CD4-positive, alpha-beta T cell treated with Interleukin-4 for 1 hour (primary cell): ENCODE measurements at places on chromosomes 7 and 10.

DNA sequence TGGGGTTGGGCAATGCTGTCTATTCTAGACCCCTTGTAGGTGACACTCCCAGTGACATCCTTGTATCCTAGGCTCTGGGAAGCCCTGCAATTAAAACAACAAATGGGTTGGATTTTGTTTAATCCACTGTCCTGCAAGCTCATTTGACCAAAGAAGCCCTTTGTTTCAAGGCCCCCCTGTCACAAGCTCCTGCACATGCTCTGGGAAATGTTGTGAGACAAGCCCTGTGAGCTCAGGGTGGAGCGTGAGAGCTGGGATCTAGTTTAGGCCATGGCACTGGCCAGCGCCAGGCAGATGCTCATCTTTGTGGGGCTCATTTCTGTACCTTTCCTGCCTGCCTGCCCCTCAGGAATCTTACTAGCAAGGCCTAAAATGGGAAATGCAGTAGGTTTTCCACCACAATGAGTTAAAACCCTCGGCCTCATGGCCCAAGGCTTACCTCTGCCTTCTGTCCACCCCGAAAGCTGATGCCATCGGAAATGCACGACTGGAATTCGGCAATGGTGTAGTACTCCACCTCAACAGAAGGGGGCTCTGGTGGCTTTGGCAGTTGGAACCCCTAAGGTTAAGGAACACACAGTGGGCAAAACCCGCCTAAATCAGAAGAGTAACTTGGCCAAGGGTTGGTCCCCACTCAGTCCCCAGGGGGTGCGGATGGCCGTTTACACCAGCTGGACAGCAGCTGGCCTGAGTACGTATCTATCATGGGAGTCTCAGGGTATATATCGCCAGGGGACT, 112.0 kb downstream of the NEURL1 start:
- DNase-seq, result peak; percentile 54

DNA sequence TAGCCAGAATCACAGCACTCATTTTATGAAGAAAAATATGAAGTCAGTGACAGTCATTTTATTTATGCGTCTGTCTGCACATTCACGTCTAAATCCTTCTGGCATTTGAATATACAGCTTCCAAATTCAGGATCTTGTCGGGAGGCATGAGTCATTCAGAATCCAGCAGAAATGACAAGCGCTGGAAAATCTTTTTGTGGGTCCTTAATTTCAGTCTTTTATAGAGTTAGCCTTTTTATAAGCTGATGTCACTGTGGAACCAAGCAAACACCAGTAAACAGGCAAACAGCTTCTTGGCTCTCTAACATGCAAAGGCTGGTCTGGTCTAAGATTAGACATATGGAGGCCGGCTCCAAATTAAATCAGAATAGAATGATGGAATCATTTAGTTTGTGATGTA, 388.2 kb upstream of the TEX47 start:
- no peak for DNase-seq

GRCh38 chr10:103820101-103821062, 35.0 kb downstream of the SH3PXD2A start:
- no peak for DNase-seq

DNA sequence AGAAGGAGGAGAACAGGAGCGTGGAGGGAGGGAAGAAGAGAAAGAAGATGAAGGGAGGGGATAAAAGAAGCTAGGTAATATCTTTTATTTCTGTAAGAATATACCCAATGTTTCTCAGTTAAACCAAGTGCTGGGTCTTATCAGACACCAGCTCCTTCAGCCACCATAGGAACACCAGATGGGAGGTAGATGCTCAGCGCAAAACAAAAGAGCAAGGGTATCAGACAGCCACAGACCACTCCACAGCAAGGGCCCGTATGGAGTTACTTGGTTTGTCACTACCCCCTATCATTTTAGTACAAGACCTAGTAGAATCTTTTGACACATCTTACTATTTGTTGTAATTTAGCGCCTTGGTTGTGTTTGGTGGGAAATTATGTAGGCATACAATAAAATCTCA, 65.9 kb upstream of the FAM133B start:
- DNase-seq, result no peak

- DNase-seq, result no peak
Observed at GRCh38 chr7:95213148-95213547, 111.2 kb downstream of the PON1 start.

GRCh38 chr7:46352004-46352954, 431.2 kb upstream of the IGFBP3 start:
- DNase-seq, result no peak

DNA sequence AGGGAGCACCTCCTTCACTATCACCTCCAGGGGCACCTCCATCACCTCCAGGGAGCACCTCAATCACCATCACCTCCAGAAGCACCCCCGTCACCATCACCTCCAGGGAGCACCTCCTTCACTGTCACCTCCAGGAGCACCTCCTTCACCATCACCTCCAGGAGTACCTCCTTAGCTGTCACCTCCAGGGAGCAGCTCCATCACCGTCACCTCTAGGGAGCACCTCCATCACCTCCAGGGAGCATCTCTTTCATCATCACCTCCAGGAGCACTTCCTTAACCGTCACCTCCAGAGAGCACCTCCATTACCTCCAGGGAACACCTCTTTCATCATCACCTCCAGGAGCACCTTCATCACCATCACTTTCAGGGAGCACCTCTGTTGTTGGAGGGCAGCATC, 103.0 kb downstream of the DNAJB6 start:
- no peak for DNase-seq

GRCh38 chr7:158740657-158741293, 36.2 kb upstream of the NCAPG2 start:
- no peak for DNase-seq

DNA sequence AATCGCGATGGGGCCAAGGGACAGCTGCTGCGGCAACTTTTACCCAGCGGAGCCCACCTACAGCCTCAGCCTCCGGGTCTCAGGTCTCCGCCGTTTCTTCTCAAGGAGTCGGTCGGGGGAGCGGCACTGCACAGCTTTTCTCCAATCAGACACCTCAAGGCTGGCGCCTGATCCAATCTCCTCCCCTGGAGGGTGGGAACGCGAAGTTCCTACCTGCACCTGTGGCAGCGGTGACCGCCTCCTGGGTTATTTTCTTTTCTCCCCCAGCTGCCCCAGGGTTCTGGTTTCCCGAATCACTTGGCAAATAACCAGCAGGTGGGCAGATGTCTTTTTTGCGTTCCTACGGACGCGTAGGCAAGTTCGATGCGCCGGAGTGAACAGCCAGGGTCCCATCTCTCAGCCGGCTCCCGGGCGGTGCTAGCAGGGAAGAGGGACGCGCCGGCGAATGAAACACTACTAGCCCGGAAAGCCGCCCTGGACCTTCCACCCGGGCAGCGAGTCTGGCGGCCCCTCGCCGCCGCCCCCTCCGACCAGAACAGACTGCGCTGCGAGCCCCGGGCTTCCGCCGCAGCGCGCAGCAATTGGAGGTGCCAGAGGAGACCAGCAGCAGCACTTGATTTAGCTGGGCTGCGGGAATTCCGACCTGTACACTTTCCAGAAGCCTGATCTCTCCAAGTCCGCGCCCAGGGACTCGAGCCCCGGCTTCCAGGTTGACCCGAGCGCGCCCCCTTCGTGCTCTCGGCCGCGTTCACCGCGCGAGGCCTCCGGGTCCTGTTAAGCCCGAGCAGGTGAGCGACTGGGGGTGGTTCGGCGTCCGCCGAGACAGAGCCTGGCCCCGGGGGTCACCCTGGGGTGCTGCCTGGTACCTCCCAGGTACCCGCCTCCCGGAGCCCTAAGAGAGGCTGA, at the start of gene PRR15:
Gene PRR15, plus strand, starts transcription at position 246 of the 906 bp plus-strand sequence. CDS start 2,495 bp downstream, outside the sequence.
- DNase-seq, result no peak

DNA sequence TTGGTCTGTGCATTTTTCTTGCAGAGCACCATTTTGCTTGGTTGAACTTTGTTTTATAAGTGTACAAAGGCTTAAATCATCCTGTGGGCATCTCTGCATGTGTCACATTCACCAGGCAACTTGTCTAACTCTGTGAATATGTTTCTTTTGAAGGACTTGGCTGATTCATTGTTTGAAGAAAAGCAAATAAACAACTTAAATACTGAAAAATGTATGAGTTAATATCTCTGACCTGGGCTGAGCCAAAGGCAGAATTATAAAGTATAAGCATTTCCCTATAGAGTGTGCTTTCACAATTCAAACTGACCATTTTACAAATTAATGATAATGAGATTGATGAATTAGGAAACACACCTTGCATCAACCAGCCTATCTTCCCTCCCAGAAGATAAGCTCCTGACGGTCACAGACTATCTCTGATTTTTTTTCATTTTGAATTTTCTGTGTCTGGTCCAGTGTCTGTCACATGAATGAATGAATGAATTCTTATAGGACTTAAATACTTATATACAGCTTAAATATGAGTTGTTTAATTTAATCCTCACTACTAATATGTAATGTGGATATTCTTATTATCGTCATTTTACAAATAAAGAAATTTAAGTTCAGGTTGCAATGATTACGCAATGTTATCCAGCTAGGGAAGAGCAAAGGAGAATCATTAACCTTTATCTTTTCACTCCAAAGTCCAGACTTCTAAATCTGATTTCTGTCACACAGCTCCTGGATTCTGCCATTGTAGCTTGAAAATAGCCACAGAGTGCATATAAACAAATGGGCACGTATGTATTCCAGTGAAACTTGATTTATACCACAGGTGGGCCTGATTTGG, 182.0 kb upstream of the PHYHIPL start:
- no peak for DNase-seq

- DNase-seq, result no peak
Observed at GRCh38 chr7:144414815-144415214, 11.3 kb upstream of the NOBOX start.

GRCh38 chr10:127989481-127990012, 82.6 kb downstream of the PTPRE start:
- DNase-seq, result no peak

- no peak for DNase-seq
Observed at GRCh38 chr7:134188311-134188710, 61.2 kb downstream of the LRGUK start.

- no peak for DNase-seq
Observed at GRCh38 chr7:96400518-96400917, 78.6 kb upstream of the SLC25A13 start.

GRCh38 chr7:85464042-85464651, 277.3 kb upstream of the SEMA3D start:
- no peak for DNase-seq

GRCh38 chr10:131670341-131670740, 230.5 kb upstream of the PPP2R2D start:
- DNase-seq, result no peak

DNA sequence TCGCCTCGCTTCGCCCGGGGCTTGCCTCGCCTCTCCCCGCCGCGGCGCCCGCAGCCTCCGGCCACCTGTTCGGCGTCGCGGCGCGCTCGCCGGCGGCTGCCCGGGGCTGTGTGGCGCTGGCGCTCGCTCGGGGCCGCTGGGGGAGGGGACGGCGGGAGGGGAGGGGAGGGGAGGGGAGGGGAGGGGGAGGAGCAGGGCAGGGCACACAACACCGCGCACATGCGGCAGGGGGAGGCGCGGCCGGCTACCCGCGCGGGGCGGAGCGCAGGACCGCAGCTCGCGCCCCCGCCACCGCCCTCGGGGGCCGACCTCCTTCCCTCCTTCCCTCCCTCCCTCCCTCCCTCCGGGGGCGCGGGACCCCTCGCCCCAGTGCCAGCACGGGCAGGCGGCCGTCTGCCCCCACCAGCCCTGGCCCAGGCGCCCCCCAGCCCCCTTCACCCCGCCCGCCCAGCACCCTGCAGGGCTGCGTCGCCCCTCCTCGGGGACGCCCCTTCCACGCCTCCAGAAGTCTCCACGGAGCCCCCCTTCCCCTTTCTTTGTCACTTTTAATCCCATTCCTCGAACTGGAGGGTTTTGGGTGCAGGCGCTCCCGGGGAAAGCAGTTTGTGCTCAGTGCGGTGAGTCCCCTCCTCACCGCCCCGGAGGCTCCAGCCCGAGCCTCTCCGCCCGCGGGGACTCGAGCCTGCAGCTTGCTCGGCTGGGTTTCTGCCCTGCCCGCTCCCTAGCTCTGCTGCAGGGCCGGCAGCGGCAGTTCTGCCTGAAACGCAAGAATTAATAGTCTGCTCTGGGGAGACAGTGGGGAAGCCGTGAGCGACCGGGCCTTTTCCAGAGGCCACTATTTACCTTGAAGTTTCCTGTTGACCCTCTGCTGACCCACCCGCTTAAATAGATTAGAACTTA, at the start of gene PARD3:
Gene PARD3, minus strand, starts transcription at position 112 of the 900 bp plus-strand sequence. CDS start 301 bp downstream, outside the sequence.
- no peak for DNase-seq

DNA sequence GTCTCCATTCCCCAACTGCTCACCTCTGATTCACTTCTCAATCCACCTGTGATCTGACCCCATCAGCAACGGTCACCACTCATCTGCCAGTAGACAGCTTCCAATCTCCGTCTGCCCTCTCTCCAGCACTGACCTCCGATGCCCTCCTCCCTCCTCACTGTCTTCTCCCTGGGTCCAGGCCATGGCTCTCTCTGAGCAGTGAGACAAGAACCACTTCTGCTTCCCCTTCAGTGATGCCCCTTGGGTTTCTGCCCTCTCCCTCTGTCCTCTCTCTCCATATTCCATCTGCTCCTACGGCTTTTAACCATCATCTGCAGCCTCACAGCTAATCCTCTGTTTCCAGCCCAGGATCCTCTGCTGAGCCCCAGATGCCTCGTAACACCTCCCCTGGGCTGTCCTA, 55.5 kb upstream of the OPALIN start:
- DNase-seq, result no peak

- DNase-seq, result no peak
Observed at GRCh38 chr7:138584696-138585095, 116.5 kb downstream of the SVOPL start.

GRCh38 chr7:153524070-153524601, 528.1 kb upstream of the DPP6 start:
- no peak for DNase-seq
